ENCODE measurements at places on chromosomes 7 and 10.

DNA sequence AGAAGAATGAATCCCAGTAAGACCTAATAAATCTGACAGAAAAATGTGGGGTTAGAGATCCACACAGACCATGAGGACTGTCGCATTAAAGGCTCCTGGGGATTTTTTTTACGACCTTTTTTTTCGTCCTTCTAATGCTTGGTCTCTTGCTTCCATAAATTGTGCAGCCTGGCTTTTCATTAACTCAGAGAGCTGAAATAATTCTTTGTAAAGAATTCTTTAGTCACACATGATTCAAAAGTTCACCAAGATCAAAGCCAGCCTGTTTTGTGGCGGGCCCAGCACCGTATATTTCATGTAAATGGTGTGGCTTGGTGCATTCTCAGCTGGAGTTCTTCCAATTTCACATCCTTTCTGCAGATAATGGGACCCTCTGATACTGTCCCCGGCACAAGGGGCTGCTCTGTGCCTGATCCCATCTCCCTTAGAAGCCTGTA, 206.6 kb upstream of the BMPER start:
- DNase-seq = no peak

DNA sequence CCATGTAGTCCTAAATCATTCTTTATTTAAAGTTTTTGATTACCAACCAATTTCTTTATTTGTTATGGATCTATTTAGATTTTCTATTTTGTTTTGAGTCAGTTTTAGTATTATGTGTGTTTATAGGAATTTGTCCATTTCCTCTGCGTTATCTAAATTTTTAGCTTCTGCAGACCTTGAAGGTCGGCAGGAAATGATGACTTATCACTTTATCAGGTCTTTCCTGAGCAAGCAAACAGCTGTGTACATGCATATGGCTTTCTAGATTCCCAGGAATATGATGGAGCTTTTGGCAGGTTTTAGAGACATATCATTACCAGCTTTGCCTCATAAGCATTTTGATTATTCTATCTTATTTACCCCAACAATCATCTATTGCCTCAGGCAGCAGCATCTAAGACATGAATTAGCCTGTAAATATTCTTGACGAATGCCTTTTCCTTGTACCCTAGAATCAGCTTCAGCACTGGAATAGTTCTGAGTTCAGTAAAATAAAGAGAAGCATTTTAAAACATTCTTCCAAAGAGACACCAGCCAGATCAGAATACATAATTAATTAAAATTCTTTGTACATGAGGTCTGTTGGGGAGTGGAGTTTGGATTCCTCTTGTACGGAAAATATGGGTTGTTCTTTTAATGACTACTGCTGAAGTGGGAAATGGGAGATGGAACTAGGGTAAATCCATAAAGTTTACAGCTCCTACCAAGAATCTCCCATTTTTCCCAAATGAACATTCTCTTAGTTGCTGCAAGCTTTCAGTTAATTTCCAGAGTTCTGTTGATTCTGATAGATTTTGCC, 408.8 kb upstream of the SEMA3C start:
- no peak for DNase-seq

- no peak for DNase-seq
These were observed 140.6 kb upstream of the PALS2 start for GRCh38 chr7:24432677-24433076.

GRCh38 chr7:42549866-42550485, 313.0 kb upstream of the GLI3 start:
- DNase-seq = no peak
